DMS53 (cell line): ENCODE measurements at places on chromosomes 6 and 20.

- DNase-seq = peak; percentile 27
These were observed 333.2 kb downstream of the RIMS1 start for GRCh38 chr6:72219536-72219935.

- DNase-seq = no peak
These were observed 28.9 kb downstream of the INSM1 start for GRCh38 chr20:20396794-20397193.

- DNase-seq = no peak
These were observed 16.9 kb upstream of the GSTA4 start for GRCh38 chr6:53011979-53012378.

DNA sequence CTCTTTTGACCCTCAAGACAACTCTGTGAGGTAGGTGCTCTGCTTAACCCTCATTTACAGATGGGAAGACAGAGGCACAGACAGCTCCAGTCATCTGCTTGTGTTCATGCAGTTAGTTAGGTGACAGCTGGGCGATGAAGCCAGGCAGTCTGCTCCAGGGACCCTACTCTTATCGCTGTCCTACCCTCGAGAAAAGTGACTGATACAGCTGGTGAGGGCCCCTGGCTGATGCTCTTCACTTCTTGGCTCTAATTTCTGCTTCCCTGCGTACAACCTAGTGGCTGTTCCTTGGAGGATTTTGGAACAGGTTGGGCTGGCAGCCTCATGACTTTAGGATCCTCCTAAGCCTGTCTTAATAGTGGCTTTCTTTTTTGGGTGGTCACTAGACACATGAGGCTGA, 9.1 kb upstream of the TJAP1 start:
- no peak for DNase-seq

DNA sequence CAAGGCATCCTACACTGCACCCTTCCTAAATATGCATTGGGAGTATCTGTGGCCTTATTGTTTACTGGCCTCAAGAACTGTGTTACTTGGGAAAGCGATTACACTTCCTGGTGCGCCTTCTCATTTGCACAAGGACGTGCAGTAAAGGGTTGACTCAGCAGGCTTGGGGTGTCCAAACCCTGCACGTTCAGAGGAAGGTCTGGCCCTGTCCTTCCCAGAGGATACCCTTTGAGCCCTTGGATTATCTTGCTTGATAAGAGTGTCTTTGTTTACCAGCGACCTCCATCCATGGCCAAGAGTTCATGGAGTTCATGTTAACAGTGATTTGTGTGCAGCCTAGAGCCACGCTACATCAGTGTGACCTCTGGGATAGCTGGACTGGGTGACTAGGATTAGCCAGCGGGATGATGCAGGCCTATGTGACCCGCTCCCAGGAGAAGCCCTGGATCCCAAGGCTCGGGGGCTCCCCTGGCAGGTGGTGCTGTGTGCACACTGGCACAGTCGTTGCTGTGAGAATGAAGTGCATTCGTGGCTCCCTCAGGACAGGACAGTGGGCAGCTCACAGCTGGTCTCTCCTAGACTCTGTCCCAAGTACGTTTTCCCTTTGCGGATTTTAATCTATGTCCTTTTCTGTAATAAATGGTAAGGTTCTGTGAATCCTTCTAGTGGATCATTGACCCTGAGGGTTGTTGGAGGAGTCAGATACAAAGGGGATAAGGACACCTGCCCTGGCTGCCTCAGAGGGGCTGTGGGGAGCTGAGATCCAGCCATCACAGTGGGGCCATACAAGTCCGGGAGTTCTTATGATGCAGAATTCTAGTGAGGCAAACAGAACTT, 73.5 kb downstream of the TTLL2 start:
- no peak for DNase-seq

GRCh38 chr6:47724300-47724699, 25.9 kb downstream of the ADGRF4 start:
- no peak for DNase-seq

DNA sequence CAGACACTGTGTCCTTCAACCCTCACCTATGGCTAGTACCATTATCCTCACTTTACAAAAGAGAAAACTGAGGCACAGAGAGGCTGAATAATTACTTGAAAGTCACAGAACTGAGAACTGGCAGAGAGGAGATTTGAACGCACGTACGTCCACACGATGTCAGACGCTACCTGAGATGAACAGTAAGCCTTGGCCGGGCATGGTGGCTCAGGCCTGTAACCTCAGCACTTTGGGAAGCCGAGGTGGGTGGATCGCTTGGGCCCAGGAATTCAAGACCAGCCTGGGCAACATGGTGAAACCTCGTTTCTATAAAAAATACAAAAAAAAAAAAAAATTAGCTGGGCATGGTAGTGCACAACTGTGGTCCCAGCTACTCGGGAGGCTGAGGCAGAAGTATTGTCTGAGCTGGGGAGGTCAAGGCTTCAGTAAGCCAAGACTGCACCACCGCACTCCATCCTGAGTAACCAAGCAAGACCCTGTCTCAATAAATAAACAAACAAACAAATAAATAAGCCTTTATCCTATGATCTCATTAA, 20.5 kb downstream of the GMDS start:
- no peak for DNase-seq

GRCh38 chr20:50790651-50791277, 4.1 kb upstream of the BCAS4 start:
- DNase-seq = peak; percentile 93

GRCh38 chr20:17530716-17531664, at the start of gene BFSP1:
Gene BFSP1, minus strand, starts transcription at chr20:17531379. Its CDS starts 50 bp downstream, at chr20:17531329.
- DNase-seq = peak; percentile 92

DNA sequence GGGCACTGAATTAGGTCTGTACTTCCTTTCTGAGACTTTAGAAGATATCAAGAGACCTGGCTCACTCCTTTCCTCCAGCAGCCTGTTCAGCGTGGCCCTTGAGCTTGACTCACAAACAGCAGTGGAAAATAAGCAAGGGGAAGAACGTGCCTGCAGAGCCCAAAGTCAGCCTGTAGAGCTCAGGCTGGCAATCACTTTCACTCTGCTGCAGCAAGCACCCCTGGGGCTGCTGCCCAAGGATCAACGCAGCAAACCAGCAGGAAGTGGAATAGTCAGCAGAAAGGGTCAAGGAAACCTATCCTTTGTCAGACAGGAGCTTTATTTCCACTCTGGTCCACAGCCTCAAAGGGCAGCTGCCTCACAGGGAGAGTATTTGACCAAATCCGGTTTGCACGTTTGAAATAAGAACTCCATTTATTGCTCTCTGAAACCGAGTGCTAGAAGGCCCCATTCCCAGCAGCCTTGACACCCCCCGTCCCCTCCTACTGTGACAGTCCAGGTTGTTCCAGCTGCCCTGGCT, 77.4 kb downstream of the PRDM1 start:
- no peak for DNase-seq

GRCh38 chr6:153102605-153103318, 28.3 kb downstream of the RGS17 start:
- DNase-seq = no peak

GRCh38 chr6:90646940-90647339, 60.1 kb upstream of the MAP3K7 start:
- no peak for DNase-seq

DNA sequence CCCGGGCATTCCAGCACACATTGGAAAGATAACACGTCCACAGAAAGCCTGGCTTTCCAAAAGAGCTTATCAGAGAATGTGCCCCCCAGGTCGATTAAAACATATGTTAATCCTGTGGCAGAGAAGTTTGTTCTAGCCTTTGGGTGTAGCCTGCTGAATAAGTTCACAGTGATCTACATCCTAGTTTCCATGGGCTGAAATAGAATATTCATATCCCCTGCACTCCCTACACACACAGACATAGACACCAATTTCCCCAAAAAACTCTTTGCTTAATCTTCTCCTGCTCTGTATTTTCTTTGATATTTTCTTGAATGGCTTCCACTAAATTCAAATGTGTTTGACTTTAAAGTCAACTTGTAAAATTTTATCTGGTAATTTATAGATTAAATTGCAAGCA, 1.6 kb downstream of the LPA start:
- no peak for DNase-seq

DNA sequence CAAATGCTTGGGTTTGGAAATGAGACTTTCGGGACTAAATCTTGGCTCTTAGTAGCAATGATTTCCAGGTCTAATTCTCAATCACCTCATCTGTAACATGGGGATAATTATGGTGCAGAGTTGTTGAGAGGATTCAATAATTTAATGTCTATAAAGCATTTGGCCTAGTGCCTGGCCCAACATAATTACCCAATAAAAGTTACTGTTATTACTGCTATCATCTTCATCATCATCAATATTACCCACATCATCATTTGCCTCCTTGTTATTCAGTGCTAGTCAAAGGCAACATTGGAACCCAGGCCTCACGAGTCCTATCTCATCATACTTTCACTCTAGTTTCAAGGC, 34.5 kb upstream of the RSPO3 start:
- no peak for DNase-seq

DNA sequence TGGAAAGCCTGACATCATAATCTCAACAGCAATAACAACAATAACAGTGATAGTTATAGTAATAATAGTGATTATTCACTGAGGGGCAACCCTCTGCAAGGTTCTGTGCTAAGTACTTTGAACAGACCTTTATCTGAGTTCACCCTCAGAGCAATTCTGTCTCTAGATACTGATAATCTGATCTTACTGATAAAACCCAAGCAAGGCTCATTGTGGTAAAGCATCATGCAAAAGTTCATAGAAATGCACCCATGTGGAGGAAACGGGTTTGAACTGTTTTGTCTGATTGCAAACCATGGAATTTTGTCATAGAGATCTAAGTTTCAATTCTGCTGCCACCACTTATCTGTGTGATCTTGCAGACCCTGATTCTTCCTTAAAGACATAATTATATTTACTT, 1.3 kb upstream of the KIAA0408 start:
- no peak for DNase-seq

DNA sequence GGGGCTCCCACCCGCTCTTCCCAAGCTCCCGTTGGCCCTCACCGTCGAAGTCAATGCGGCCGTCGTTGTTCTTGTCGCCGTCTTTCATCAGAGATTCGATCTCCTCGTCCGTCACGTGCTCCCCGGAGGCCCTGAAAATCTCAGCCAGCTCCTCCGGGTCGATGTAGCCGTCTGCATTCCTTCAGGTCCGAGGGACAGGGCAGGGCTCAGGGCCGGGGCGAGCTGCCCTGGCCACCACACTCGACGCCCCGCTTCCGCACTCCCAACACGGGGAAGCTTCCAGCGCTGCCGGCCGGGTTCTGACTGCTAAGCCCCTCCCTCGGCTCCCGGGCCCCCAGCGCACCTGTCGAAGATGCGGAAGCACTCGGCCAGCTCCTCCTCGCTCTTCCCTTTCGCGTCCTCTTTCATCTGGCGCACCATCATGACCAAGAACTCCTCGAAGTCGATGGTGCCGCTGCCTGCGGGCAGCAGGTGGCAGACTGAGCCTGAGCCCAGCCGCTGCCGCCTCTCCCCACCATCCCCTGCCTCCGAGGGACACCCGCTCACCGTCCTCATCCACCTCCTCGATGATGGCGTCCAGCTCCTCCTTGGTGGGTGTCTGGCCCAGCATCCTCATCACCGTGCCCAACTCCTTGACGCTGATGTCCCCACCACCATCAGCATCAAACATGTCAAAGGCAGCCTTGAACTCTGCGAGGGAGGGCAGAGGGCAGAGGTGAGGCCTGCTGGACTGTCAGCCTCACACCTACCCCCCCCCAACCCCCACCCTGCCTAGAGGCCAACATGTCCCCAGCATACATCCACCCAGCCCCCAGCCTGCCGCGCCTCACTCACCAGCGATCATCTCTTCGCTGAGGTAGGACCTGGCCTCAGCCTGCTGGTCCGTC, 2.9 kb downstream of the TNNC2 start:
- peak; percentile 94 for DNase-seq

GRCh38 chr6:144574796-144575195, 289.7 kb downstream of the UTRN start:
- no peak for DNase-seq

- no peak for DNase-seq
These were observed 36.1 kb downstream of the F13A1 start for GRCh38 chr6:6284221-6284966.

- peak; percentile 73 for DNase-seq
These were observed 81.5 kb downstream of the EDN1 start for GRCh38 chr6:12371641-12372146.

- no peak for DNase-seq
These were observed 20.4 kb downstream of the GGT7 start for GRCh38 chr20:34852298-34852697.

GRCh38 chr6:165566088-165566828, 96.8 kb downstream of the PDE10A start:
- no peak for DNase-seq

GRCh38 chr6:110728501-110728900, 86.8 kb downstream of the CDK19 start:
- DNase-seq = no peak

DNA sequence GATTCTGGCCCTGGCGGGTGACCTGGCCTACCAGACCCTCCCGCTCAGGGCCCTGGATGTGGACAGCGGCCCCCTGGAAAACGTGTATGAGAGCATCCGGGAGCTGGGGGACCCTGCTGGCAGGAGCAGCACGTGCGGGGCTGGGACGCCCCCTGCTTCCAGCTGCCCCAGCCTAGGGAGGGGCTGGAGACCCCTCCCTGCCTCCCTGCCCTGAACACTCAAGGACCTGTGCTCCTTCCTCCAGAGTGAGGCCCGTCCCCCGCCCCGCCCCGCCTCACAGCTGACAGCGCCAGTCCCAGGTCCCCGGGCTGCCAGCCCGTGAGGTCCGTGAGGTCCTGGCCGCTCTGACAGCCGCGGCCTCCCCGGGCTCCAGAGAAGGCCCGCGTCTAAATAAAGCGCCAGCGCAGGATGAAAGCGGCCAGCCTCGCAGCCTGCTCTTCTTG, 868 bp upstream of the SLC2A4RG start:
- DNase-seq = peak; percentile 88

DNA sequence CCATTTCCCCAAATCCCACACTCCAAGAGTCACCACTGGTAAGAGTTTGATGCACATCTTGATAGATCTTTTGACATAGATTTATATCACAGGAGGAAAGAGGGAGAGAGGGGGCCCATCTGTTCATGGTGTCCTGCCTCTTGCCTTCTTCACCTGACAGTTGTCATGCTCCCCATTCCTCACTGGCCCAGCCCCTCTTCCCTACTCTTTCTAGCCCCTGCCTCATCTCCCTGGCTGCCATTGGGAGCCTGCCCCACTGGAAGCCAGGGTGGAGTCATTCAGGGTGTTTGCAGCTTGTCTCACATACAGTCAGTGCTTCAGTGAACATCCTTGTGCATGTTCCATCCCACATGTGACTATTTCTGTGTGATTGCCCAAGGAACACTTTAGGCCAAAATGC, 27.6 kb downstream of the SIRPA start:
- no peak for DNase-seq

DNA sequence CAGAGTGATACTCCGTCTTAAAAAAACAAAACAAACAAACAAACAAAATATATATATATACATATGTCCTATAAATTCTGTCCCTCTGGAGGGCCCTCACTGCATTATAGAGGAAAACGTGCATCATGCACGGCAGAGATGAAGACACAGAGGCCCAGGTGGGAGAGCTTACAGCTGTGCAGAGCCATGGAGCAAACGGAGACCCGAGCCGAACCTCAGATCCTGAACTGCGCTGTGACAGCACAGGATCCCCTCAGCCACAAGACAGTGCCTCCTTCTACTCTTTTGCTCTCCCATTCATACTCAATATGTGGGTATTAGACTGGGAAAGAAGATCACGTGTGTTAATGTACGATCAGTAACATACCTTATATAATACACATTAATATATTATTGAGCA, 81.6 kb downstream of the ZNF217 start:
- no peak for DNase-seq

- DNase-seq = no peak
These were observed 6.9 kb upstream of the NSFL1C start for GRCh38 chr20:1473246-1474220.

GRCh38 chr20:62740286-62741141, 31.9 kb downstream of the NTSR1 start:
- DNase-seq = no peak

GRCh38 chr6:125797120-125797885, 6.5 kb downstream of the NCOA7 start:
- DNase-seq = no peak
